ENCODE measurements at places on chromosomes 3 and 15.

DNA sequence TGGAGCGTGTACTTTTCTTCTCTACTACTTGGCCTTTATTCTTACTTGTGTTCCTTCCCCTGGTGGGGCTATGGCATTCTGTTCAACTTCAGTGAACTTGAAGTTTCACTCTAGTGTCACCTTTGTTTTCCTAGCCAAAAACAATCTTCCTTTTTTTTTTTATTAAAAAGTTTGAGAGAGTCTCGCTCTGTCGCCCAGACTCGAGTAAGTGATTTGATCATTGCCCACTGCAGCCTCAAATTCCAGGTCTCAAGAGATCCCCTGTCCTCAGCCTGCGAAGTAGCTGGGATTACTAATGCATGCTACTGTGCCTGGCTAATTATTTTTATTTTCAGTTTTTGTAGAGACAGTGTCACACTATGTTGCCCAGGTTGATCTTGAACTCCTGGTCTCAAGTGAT is 124.8 kb downstream of the SST start:
- DNase-seq: no peak

- DNase-seq: no peak
These were observed 479.5 kb downstream of the FHIT start for GRCh38 chr3:60771766-60772165.

GRCh38 chr3:89145995-89146394 is 38.6 kb downstream of the EPHA3 start:
- DNase-seq: no peak

DNA sequence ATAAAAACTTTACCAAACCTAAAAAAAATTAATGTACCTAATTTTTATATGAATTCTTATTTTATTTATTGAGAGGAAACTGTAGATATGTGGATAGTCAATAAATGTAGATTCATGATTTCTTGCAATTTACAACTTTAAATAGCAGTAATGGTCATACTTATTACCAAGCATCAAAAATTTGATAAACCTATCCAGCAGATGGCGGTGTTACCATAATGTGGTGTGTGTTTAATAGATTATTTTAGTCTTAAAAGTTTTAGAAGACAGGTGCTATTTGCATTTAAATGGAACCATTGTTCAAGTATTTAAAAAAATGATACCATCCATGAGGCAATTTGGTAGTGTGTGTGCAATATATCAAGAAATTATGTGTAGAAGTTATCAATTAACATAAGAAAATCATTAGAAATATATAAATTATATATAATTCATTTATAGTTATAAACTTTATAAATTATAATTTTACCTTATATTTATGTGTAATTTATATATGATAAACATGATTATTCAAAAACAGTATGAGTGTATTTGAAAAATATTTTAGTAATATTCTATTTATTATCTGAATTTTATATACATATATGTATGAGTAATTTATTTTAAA is 176.0 kb upstream of the BCHE start:
- DNase-seq: peak; percentile 24

DNA sequence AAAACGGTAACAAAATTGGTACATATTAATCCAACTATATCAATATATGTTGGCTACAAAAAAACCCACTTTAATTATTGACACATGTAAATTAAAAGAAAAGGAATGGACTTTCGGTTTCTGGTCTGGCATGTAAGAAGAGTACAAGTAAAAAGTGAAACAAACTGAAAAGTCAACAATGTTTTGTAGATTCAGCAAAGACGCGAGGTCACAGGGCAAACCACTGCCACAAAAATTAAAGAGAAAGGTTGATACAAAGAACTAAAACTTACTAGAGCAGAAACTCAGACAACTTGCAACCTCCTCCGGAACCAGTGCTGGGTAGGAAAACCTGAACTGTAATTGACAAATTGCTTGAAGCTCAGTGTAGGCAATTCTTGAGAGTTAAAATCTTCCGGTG is 110.6 kb upstream of the ARPP21 start:
- DNase-seq: no peak

GRCh38 chr3:107680698-107681097 is 157.9 kb downstream of the BBX start:
- DNase-seq: no peak

DNA sequence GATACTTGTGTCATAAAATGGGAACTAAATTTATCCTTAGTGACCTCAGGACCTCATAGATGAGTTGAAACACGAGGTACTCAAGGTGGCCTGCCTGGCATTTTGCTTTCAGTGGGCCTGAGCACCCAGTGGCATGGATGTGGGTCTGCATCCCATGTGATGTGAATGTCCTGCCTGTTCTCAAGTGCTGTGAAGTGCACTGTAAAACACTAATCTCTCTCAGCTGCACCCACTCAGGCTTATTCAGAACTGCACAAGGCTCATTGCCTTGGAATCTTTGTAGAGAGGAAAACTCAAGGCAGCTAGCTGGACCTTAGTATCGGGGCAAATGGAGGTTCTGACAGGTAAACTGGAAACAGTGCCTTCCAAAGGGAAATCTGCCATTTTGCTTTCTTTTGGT is 767.0 kb downstream of the TUSC7 start:
- DNase-seq: no peak

- DNase-seq: no peak
These were observed 20.9 kb downstream of the RAD54L2 start for GRCh38 chr3:51559411-51559888.

- no peak for DNase-seq
These were observed 612.7 kb downstream of the ROBO2 start for GRCh38 chr3:77652624-77653023.

- DNase-seq: no peak
These were observed 87.6 kb downstream of the TMEM108 start for GRCh38 chr3:133125802-133126201.
